ENCODE measurements at places on chromosomes 3 and 15.

DNA sequence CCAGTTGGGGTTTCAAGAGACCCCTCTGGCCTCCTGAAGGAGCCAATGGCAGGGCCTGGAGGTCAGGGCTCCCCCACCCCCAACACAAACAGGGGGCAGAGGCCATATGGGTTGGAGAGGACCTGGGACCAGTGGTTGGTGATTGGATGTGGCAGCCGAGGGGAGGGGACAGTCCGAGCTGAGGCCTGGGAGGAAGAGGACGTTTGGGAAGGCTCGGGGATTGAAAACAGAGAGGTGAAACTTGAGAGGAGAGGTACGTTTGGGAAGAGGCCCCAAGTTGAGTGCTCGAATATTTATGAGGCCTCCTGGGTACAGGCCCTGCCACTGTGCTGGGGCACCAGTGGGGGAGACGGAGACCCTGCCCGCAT lies 53.7 kb downstream of the DNAJB8 start:
- no peak for DNase-seq

GRCh38 chr3:110307065-110307809 lies 764.4 kb upstream of the NECTIN3 start:
- no peak for DNase-seq

DNA sequence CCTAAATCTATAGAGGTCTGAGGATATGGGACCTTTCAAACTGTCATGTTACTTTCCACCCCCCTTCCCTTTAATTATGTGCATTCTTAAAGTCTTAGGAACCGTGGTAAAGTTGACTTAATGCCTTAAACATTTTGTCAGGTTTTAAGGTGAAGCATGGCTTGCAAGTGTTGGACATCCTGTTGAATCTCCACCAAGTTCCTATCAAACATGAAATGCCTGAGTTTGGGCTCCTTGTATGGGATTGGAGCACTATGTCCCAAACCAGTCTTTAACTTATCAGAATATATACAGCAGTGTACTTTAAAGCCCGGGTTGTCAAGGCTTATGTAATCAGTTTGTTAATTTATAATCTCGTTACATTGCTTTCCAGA lies 1.1 kb downstream of the SNRK start:
- DNase-seq: no peak

- DNase-seq: no peak
Observed at GRCh38 chr15:48175126-48175525, 3.0 kb downstream of the MYEF2 start.

GRCh38 chr3:109356442-109357155 lies 19.3 kb upstream of the DPPA4 start:
- DNase-seq: no peak

Data from stimulated activated CD8-positive, alpha-beta memory T cell treated with anti-CD3 and anti-CD28 coated beads, Interleukin-15, amount 100 ng/mL, for 48 hours (primary cell).